ENCODE measurements at places on chromosomes 11 and 22.

GRCh38 chr11:67113231-67113721 lies 5.8 kb upstream of the KDM2A start:
- DNase-seq = no peak

GRCh38 chr22:24685531-24686190 lies 82.7 kb downstream of the GGT1 start:
- no peak for DNase-seq

- no peak for DNase-seq
These were observed 102.9 kb downstream of the CTTN start for GRCh38 chr11:70501051-70501901.

- no peak for DNase-seq
These were observed 33.5 kb downstream of the CLMP start for GRCh38 chr11:123161376-123162030.

DNA sequence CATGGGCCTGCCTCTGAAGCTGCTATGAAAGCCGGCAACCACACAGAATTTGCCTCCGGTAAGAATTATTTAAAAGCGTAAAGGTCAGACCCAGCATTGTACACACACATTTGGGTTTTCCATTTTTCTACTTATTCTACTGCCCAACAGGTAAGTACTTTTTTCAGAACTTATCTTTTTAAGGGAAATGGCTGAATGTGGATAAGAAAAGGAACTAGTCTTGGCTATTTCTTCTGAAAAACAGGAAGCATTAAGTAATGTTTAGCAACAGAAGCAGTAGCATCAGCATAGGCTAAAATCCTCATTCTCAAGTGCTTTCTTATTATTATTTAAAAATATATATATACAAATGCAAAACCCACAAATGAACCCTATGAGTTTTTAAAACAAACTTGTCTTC lies 103.1 kb downstream of the MPPED2 start:
- no peak for DNase-seq

Data from fibroblast of upper back skin (primary cell).